ENCODE measurements at places on chromosomes 11 and 22. TPM values are rescaled to one million over a fixed set of nuclear protein-coding genes. Genes with fewer than 3 reads are reported as not detected.
A peak's percentile ranks its signal among the peaks of the same experiment; 100 is the strongest.

Gene C11orf42
- not detected for polyA plus RNA-seq

Gene ART1
- polyA plus RNA-seq, result not detected

Gene POTEH
- polyA plus RNA-seq, result not detected

Gene TMEM223
- polyA plus RNA-seq, result 26.7 TPM

Gene MAPK8IP2
- polyA plus RNA-seq, result 0.18 TPM

Gene CDKN1C
- polyA plus RNA-seq, result 4.1 TPM

DNA sequence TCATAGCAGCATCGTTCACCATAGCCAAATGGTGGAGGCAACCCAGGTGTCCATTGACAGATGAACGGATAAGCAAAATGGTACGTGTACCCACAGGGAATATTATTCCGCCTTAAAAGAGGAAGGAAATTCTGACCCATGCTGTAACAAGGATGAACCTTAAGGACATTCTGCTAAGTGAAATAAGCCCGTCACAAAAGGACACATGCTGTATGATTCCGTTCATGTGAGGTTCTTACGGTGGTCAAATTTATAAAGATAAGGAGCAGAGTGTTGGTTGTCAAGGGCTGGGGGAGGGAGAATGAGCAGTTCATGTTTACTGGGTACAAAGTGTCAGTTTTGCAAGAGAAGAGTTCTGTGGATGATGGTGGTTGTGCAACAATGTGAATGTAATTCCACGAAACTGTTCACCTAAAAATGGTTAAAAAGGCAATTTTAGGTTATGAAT, 26.3 kb downstream of the APOL1 start:
- H3K4me3 ChIP-seq, result no peak overlapping the region
- no peaks in the 10 kb centered on the region for H3K4me1 ChIP-seq
- H3K27me3 ChIP-seq, result no peaks in the 10 kb centered on the region
- peaks cover 28% of the 10 kb centered on the region for H3K36me3 ChIP-seq
- DNase-seq, result no peak

GRCh38 chr11:68891351-68891948, 12.2 kb downstream of the MRPL21 start:
- peaks cover 15% of the 10 kb centered on the region for H3K4me1 ChIP-seq
- no peak overlapping the region for H3K4me3 ChIP-seq
- H3K36me3 ChIP-seq, result peaks cover 23% of the 10 kb centered on the region
- DNase-seq, result no peak

DNA sequence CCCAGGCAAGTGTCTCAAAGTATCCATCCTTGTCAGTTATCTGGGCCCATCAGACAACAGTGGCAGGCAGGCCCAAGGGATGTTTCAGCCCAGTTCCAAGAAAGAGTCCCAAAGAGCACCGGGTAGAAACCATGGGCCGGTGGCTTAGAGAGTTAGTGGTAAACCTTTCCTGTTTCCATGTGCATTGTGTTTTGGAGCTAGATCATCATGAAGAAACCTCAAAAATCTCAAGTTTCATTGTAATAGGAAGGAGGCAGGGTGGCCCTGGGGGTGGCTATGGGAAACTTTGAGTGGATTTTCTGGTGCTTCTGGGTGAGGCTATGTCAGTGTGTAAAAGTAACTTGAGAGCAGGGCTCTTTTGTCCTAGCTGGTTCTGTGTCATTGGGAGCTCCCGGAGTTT, 68.1 kb downstream of the UBASH3B start:
- no peak for DNase-seq
- H3K27me3 ChIP-seq, result no peaks in the 10 kb centered on the region
- H3K27ac ChIP-seq, result no peak overlapping the region
- no peak overlapping the region for H3K4me3 ChIP-seq
- no peaks in the 10 kb centered on the region for H3K36me3 ChIP-seq

- no peak overlapping the region for H3K27ac ChIP-seq
- no peaks in the 10 kb centered on the region for H3K4me1 ChIP-seq
- DNase-seq, result peak; percentile 55
- no peaks in the 10 kb centered on the region for H3K27me3 ChIP-seq
Measured at GRCh38 chr11:20647976-20648565, 21.3 kb upstream of the NELL1 start.

DNA sequence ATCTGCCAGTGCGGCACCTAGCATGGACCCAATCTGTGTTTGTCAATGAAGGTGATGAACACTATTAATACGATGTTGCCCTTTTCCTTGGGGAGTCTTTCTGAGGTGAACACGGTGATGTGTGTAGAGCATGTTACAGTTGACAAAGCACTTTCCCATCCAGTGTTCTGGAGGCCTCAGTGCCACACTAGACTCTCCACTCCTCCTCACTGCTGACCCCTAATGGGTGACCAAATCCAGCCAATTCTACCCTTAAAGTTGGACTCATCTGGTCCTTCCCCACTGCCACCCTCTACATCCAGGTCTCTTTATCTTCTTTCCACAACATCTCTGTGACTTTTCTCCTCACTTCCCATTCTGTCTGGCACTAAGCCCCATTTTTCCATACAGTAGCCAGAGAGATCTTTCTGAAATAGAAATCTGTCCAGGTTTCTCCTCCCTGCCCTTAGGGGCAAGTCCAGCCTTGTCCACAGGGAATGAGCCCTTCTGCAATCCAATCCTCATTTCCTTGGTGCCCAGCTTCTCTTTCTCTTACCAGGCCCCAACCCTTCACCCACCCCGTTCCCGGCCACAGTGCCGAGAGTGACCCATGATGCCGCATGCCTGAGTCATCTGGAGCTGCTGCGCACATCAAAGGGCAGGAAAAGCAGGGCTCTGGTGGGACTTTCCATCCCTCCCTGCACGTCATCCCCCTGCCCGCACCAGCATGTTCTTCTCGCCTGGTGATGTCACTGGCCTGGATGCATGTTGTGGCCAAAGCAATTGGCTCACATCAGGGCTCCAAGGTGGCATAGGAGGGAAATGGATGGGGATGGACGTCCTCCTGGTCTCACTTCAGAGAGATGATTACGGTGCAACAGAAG, 64.2 kb downstream of the RASSF10 start:
- no peaks in the 10 kb centered on the region for H3K4me1 ChIP-seq
- DNase-seq, result peak; percentile 16
- no peak overlapping the region for H3K27ac ChIP-seq

- H3K4me1 ChIP-seq, result peaks cover 26% of the 10 kb centered on the region
- no peak overlapping the region for H3K4me3 ChIP-seq
- no peak for DNase-seq
- H3K36me3 ChIP-seq, result peaks cover 22% of the 10 kb centered on the region
- H3K27ac ChIP-seq, result no peak overlapping the region
- no peaks in the 10 kb centered on the region for H3K27me3 ChIP-seq
Measured at GRCh38 chr22:36471341-36471821, 10.1 kb downstream of the TXN2 start.

GRCh38 chr22:28788601-28789000, 11.8 kb downstream of the XBP1 start:
- no peak overlapping the region for H3K27ac ChIP-seq
- H3K4me3 ChIP-seq, result no peak overlapping the region
- DNase-seq, result no peak
- H3K36me3 ChIP-seq, result peaks cover 16% of the 10 kb centered on the region

DNA sequence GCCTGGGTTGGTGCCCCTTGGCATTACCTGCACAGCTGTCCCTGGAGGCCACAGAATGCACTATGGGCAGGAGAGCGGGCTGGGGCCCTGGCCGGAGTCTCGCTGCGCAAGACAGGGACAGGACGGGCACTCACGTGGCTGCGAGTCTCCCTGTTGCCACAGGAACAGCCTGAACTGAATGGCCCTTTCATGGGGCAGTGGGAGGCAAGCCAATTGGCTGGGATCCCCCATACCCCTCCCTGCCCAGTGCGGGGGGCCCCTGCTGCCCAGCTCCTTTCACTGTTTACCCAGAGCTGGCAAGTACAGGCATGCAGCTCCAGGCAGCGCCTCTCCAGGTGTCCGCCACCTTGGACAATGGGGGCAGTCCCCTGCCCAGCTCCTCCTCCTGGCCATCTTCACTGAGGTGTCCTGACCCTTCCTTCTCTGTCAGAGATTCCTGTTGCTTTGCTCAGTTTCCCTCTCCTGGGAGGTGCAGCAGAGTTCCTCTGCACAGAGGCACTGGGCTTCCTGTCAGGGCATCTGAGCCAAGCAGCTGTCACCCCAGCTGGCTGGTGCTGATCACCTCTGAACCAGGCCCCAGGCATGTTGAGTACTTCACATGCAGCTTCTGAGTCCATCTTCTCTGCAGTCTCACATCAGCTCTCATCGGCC, 5.2 kb downstream of the USP2 start:
- H3K4me1 ChIP-seq, result peaks cover 4% of the 10 kb centered on the region
- no peaks in the 10 kb centered on the region for H3K36me3 ChIP-seq
- H3K27ac ChIP-seq, result no peak overlapping the region
- H3K27me3 ChIP-seq, result no peaks in the 10 kb centered on the region

DNA sequence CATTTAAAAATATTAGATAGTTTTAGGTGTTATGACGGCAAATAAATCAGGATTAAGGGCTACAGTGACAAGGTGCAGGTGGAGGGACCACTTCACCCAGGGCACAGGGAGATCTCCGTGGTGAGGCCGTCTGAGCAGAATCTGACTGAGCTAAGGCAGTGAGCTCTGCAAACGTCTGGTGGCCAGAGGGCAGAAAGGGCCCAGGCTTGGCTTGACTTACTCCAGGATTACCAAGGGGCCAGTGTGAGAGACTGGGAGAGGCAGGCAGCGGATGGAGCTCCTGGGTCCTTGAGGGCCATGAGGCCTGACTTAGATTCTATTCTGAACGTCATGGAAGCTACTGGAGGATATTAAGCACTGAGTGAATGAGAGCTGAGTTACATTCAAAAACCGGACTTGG, 125.9 kb upstream of the B3GAT1 start:
- no peaks in the 10 kb centered on the region for H3K36me3 ChIP-seq
- no peak overlapping the region for H3K27ac ChIP-seq
- H3K4me1 ChIP-seq, result no peaks in the 10 kb centered on the region

- no peaks in the 10 kb centered on the region for H3K36me3 ChIP-seq
- no peaks in the 10 kb centered on the region for H3K4me1 ChIP-seq
- H3K27me3 ChIP-seq, result no peaks in the 10 kb centered on the region
- H3K27ac ChIP-seq, result no peak overlapping the region
- DNase-seq, result no peak
Measured at GRCh38 chr22:29253561-29254285, 14.1 kb downstream of the RHBDD3 start.

DNA sequence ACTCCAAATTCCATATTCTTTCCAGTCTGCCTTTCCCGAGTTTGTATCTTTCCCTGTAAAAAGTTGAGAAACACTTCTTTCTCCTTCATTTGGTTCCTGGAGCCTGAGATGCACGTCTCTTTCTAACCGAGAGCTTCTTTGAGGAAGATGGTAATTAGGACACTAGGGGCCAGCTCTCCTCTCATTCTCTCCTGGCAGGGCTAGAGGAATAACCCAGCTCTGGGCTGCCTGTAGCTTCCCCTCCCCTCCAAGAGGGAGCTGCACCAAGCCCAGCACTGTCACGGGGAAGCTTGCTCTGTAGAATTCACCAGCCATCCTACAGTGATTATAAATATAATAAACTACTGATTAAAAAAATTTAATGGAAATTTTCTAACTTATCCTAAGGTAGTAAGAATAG, 26.9 kb downstream of the UBASH3B start:
- H3K4me3 ChIP-seq, result no peak overlapping the region
- H3K36me3 ChIP-seq, result no peaks in the 10 kb centered on the region
- H3K27me3 ChIP-seq, result no peaks in the 10 kb centered on the region
- no peaks in the 10 kb centered on the region for H3K4me1 ChIP-seq
- no peak overlapping the region for H3K27ac ChIP-seq

GRCh38 chr11:131724436-131724975, 354.1 kb downstream of the NTM start:
- no peaks in the 10 kb centered on the region for H3K36me3 ChIP-seq
- DNase-seq, result no peak
- no peaks in the 10 kb centered on the region for H3K4me1 ChIP-seq
- no peak overlapping the region for H3K27ac ChIP-seq
- H3K4me3 ChIP-seq, result no peak overlapping the region
- H3K27me3 ChIP-seq, result peaks cover 2% of the 10 kb centered on the region

DNA sequence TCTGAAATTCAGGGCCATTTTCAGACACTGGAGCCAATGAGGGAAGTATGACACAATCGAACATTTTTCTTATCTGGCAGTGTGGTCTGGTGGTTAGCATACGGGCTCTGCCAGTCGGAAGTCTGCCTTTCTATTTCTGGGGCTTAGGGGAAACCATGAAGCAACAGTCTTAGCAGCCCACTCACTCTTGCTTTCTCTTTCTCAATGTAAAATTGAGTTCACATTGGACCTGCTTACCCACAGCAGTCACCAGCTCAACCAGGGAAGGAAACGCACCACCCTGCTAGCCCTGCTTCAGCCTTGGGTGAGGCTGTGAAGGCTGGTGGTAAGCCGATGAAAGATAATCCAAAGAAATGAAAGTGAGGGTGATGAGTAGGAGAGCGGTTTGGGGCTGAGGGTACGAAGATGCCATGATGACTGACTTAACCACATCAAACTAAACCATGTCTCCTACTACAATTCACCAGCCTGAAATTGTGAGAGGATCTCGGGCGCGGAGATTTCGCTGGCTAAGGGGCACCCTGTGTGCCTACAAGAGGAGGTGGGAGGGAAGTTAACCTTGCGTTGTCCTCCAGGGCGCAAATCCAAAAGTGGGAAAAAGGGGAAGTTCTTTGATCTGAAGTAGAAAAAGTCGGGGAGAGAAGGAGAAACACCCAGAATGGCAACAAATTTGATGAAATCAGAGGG, 2.0 kb upstream of the LMO2 start:
- no peak for DNase-seq
- no peak overlapping the region for H3K4me3 ChIP-seq
- peaks cover 6% of the 10 kb centered on the region for H3K4me1 ChIP-seq
- no peaks in the 10 kb centered on the region for H3K36me3 ChIP-seq

- H3K27ac ChIP-seq, result no peak overlapping the region
- peaks cover 19% of the 10 kb centered on the region for H3K4me1 ChIP-seq
- H3K4me3 ChIP-seq, result no peak overlapping the region
- no peak for DNase-seq
- H3K36me3 ChIP-seq, result no peaks in the 10 kb centered on the region
- H3K27me3 ChIP-seq, result peaks cover 3% of the 10 kb centered on the region
Measured at GRCh38 chr22:40042312-40042711, 47.6 kb downstream of the FAM83F start.

DNA sequence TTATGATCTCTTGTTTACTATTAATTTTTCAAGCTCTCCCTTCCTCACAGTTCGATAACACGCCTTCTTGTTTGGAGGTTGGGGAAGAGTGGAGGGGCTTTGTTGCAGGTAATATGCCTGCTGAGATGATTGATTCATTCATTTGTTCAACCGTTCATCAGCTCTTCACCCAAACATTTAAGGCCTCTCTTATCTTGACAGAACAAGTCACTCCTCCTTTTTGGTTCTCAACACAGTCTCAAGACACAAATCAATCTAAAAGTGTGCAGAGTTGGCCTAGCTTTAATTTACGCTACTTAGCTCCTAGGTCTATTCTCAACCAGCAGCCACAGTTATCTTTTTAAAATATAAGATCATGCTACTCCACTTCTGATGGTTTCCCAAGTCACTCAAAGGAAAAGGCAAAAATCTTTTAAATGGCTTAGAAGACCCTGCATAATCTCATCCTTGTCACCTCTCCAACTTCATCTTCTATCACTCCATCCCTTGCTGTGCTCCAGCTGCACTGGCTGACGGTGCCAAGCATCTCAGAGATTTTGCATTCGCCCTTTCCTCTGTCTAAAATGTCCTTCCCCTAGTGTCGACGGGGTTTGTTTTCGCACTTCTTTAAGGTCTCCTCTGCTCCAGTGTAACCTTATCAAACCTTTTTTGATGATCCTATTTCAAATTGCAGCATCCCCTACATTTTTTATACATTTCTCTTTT, 60.3 kb downstream of the AMBRA1 start:
- H3K27me3 ChIP-seq, result no peaks in the 10 kb centered on the region
- H3K36me3 ChIP-seq, result no peaks in the 10 kb centered on the region
- no peak overlapping the region for H3K4me3 ChIP-seq
- H3K27ac ChIP-seq, result no peak overlapping the region
- DNase-seq, result no peak
- H3K4me1 ChIP-seq, result no peaks in the 10 kb centered on the region
